Activated CD4-positive, alpha-beta T cell treated with anti-CD3 and anti-CD28 coated beads, Interleukin-2, amount 50 U/mL, for 24 hours (primary cell): ENCODE measurements at places on chromosomes 1 and 21.

GRCh38 chr1:53111073-53111556 lies 31.3 kb downstream of the SLC1A7 start:
- DNase-seq = no peak

- DNase-seq = no peak
Measured at GRCh38 chr1:228048659-228049298, 33.7 kb upstream of the ARF1 start.

GRCh38 chr21:39381009-39381408 lies 32.1 kb upstream of the HMGN1 start:
- no peak for DNase-seq

- DNase-seq = no peak
Measured at GRCh38 chr1:211210052-211210451, 49.1 kb upstream of the RCOR3 start.

DNA sequence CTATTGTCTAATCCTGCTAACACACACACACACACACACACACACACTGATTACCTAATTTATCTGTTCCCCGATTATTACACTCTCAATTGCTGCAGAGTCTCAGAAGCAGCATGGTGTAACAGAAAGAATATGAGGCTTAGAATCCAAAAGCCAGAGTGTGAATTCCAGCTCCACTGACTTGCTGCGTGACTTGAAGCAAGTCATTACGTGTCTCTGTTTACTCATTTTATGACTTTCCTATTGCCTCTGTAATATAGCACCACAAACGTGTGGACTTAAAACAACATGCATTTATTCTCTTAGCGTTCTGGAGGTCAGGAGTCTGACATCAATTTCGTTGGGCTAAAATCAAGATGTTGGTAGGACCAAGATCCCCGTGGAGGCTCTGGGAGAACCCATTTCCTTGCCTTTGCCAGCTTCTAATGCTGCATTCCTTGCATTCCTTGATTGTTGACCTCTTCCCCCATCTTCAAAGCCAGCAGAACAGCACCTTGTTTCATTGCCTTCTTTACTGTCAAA lies 55.9 kb upstream of the ATP5PO start:
- DNase-seq = no peak
